ENCODE measurements at places on chromosomes 3 and 15.

DNA sequence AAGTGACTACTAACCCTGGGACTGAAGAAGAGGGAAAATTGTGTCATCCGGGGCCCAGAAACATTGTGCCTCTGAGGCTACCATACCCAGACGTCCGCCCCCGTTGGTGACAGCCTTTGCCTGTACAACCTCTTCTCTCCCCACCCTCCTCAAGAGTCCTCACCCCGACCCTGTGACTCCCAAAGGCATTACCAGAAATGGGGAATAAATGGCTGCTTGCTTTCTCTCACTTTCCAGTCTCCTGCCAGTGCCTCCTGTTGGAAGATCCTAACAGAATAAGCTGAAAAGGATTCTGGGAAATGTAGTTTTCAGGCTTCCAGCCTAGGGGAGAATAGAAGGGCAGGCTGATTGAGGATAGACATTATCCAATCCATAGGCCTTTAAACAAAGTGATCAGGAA, 30.8 kb upstream of the SLC25A36 start:
- DNase-seq, result no peak
- peaks cover 9% of the 10 kb centered on the region for H3K27me3 ChIP-seq
- no peaks in the 10 kb centered on the region for H3K36me3 ChIP-seq
- H3K27ac ChIP-seq, result no peak overlapping the region
- H3K4me1 ChIP-seq, result no peaks in the 10 kb centered on the region
- no peak overlapping the region for H3K4me3 ChIP-seq

DNA sequence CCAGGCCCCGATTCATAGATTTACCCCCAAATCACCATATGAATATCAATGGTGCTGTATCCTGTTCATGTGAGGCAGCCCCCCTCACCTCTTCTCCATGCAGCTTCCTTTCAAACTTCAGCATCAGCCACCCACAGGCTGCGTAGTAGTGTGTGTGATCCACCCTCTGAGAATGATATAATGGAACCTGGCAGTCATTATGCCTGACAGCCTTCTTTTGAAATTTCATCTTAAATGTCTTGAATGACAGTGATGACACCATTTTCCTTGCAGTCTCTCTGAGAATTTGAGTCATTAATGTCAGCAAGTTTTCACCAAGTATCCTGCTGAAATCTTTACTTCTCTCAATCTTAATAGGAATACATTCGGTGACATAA, 3.5 kb upstream of the CLRN1 start:
- no peak overlapping the region for H3K27ac ChIP-seq
- peaks cover 5% of the 10 kb centered on the region for H3K27me3 ChIP-seq
- no peaks in the 10 kb centered on the region for H3K4me1 ChIP-seq
- no peak for DNase-seq
- H3K4me3 ChIP-seq, result no peak overlapping the region

DNA sequence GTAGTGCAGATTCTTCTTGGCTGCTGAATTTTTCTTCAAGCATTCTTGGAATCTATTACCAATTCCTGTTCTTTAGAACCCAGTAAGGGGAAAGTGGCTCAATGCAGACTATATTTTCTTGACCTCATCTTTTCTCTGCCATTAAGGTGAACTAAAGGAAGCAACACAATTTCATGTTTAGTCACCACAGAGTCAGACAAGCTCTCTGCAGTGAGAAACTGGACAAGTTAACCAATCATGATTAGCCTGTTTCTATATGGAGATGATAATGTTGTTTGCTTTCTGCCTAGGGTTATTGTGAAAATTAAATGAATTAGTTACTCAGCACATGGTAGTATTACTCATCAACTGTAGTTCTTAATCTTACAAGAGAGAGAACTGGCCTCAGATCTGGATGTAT, 1075.1 kb downstream of the AGBL1 start:
- H3K36me3 ChIP-seq, result no peaks in the 10 kb centered on the region
- H3K4me1 ChIP-seq, result no peaks in the 10 kb centered on the region
- no peak for DNase-seq
- no peaks in the 10 kb centered on the region for H3K27me3 ChIP-seq
- H3K27ac ChIP-seq, result no peak overlapping the region

- H3K4me1 ChIP-seq, result peaks cover 46% of the 10 kb centered on the region
- H3K27me3 ChIP-seq, result no peaks in the 10 kb centered on the region
- H3K27ac ChIP-seq, result no peak overlapping the region
- no peak for DNase-seq
These were observed 36.0 kb downstream of the RFTN1 start for GRCh38 chr3:16477521-16477920.

DNA sequence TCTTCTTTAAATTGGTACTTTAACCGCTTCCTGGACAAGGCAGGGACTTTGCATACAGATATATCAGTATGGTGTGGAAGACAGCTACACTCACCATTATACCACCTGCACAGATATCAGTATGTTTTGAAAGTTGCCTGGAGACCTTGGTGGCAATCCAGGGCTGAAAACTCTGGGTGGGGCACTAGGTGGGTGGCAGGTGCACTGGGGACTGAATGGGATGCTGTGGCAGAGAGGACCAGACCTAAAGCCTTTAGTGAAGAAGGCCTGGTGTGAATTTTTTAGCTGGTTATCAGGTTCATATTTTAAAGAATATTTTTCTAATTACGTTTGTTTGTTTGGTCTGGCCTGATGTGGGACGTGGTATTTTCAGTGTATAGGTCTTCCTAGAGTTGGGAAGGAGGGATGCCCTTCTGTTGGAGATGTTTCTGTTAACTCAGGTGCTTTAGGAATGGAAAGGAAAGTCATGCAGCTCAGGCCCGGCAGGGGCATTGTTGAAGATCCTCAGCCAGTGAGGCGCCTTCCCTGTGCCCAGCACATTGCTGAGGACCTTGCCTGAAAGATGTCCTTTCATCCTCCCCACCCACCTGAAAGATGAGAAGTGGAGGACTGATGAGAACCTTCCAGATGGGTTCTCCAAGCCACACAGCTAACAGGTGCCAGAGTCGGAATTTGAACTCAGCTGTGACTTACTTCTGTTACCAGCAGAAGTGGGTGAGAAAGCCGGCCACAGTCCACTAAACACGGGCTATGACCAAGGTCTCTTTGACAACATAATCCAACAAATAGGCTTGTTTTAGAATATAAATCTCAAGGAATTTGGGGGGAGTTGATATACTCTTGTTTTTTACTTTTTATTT, 77.3 kb downstream of the APBA2 start:
- no peaks in the 10 kb centered on the region for H3K36me3 ChIP-seq
- no peaks in the 10 kb centered on the region for H3K27me3 ChIP-seq
- no peak for DNase-seq
- no peak overlapping the region for H3K27ac ChIP-seq

DNA sequence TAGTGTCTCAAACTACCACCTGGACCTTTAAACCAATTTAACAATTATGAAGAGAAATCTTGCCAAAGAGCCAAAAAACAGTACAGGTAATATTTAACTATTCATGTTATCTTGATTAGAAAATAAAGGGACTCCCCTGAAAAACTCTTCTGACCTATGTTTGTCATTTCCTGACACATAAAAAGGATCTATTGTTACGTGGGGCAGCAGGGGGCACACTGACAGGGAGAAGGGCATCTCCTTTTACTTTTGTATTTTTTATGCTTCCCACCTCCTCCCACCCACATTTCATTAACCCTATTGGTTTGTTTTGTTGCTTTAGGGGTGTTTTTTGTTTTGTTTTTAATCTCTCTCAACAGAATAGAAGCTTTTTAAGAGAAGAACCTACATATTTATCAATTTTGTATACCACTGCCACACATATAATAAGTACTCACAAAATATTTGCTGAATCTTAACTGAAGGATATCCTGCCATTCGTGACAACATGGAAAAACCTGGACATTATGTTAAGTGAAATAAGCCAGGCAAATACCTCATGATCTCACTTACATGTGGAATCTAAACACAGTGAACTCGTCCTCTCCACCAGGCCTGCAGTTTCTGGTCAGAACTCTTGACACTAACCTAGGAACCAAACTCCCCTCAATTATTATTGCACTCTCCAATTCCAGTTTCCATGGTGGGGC, 17.7 kb downstream of the STAG1 start:
- H3K36me3 ChIP-seq, result peaks cover 9% of the 10 kb centered on the region
- no peaks in the 10 kb centered on the region for H3K27me3 ChIP-seq
- DNase-seq, result no peak
- no peak overlapping the region for H3K4me3 ChIP-seq

GRCh38 chr3:11632564-11632963, 11.2 kb downstream of the VGLL4 start:
- peaks cover 25% of the 10 kb centered on the region for H3K4me1 ChIP-seq
- DNase-seq, result no peak
- no peaks in the 10 kb centered on the region for H3K36me3 ChIP-seq
- no peak overlapping the region for H3K27ac ChIP-seq
- no peak overlapping the region for H3K4me3 ChIP-seq

- no peak overlapping the region for H3K4me3 ChIP-seq
- no peaks in the 10 kb centered on the region for H3K36me3 ChIP-seq
- DNase-seq, result no peak
- no peaks in the 10 kb centered on the region for H3K27me3 ChIP-seq
- H3K27ac ChIP-seq, result no peak overlapping the region
These were observed 128.4 kb downstream of the IGF1R start for GRCh38 chr15:98776607-98777281.

GRCh38 chr15:42581272-42581730, 5.9 kb downstream of the STARD9 start:
- peaks cover 18% of the 10 kb centered on the region for H3K4me1 ChIP-seq

DNA sequence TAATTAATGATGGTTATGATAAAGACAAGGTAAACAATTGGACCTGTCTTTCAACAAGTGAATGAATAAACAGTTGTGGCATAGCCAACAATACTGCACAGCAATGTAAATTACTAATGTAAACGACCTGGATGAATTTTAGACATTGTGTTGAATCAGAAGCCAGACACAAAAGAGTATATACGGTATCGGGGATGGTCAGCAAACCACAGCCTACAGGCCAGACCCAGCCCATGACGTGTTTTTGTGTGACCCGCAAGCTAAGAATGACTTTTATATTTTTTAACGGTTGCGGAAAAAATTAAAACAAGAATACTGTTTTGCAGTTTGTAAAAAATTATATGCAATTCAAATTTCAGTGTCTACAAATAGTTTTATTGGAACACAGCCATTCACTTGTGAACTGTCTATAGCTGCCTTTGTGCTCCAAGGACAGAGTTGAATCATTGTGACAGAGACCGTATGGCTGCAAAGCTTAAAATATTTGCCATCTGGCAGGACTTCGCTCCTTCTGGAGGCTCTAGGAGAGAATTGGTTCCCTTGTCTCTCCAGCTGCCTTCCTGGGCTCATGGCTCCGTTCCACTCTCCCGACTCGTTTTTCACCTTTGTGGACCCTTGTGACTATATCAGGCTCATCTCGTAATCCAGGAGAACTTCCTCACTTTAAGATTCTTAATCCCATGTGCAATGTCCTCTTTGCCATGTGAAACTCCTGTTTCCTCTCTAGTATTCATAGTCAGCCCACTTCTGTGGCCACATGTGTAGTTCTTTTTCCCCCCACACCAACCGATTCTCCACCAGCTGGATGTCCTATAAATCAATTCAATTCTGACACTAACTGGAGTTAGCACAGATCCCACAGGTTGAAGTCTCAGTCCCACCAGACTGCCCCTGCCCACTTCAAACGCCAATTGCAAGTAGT, 72.7 kb downstream of the CMTM8 start:
- no peak overlapping the region for H3K27ac ChIP-seq
- DNase-seq, result no peak
- no peaks in the 10 kb centered on the region for H3K36me3 ChIP-seq
- no peaks in the 10 kb centered on the region for H3K27me3 ChIP-seq

DNA sequence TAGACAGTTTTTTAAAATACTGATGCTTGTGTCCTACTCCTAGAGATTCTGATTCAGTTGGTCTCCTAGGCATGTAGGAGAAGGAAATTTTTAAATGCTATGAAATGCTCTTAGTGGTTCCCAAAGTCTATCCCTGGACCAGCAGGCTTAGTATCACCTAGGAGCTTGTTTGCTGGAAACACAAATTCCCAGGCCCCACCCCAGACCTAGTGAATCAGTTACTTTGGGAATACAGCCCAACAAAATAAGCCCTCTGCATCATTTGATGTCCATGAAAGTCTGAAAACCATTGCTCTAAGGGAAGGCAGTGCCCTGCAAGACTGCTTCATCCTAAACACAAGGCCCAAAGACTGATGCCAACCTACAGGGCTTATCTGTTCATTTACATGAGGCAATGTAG, 36.3 kb downstream of the CCNL1 start:
- DNase-seq, result no peak
- no peaks in the 10 kb centered on the region for H3K36me3 ChIP-seq
- no peak overlapping the region for H3K4me3 ChIP-seq
- peaks cover 23% of the 10 kb centered on the region for H3K4me1 ChIP-seq

- no peaks in the 10 kb centered on the region for H3K36me3 ChIP-seq
- DNase-seq, result no peak
- H3K4me3 ChIP-seq, result no peak overlapping the region
- H3K4me1 ChIP-seq, result no peaks in the 10 kb centered on the region
- H3K27me3 ChIP-seq, result no peaks in the 10 kb centered on the region
These were observed 153.0 kb upstream of the CGNL1 start for GRCh38 chr15:57223345-57223744.

- no peaks in the 10 kb centered on the region for H3K4me1 ChIP-seq
- H3K27ac ChIP-seq, result no peak overlapping the region
- no peak for DNase-seq
- H3K27me3 ChIP-seq, result no peaks in the 10 kb centered on the region
- no peak overlapping the region for H3K4me3 ChIP-seq
These were observed 20.7 kb downstream of the GBE1 start for GRCh38 chr3:81740731-81741130.

GRCh38 chr15:41596972-41597371, 38.0 kb downstream of the TYRO3 start:
- no peaks in the 10 kb centered on the region for H3K27me3 ChIP-seq
- H3K4me3 ChIP-seq, result no peak overlapping the region
- H3K36me3 ChIP-seq, result no peaks in the 10 kb centered on the region
- no peak for DNase-seq
- H3K27ac ChIP-seq, result no peak overlapping the region
- H3K4me1 ChIP-seq, result no peaks in the 10 kb centered on the region

DNA sequence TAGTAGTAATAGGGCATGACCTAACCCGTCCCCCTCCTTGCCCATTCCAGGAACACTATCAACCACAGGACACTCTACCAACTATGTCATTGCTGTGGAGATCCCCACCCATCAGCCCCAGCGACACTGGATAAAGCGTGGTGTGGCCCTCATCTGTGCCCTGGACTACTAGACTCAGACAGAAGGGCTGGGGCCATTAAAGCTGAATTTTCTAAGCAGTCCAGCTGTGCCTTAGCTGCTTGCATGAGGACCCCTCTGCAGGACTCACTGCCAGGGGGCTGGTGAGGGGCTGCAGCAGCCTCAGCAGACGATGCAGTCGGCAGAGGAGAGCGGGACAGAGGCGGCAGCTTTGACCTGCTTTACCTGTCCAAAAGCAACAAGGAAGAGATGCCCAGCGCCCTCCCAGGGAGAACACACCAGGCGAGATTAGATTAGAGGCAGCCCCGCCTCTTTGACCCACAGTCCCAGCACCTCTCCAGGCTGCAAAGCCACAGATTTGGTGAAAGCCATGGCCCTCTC, 44.6 kb downstream of the SEMA3G start:
- DNase-seq, result no peak
- H3K4me3 ChIP-seq, result no peak overlapping the region
- no peaks in the 10 kb centered on the region for H3K4me1 ChIP-seq
- no peak overlapping the region for H3K27ac ChIP-seq
